ENCODE measurements at places on chromosomes 4 and X. TPM values are rescaled to one million over a fixed set of nuclear protein-coding genes. Genes with fewer than 3 reads are reported as not detected.

DNA sequence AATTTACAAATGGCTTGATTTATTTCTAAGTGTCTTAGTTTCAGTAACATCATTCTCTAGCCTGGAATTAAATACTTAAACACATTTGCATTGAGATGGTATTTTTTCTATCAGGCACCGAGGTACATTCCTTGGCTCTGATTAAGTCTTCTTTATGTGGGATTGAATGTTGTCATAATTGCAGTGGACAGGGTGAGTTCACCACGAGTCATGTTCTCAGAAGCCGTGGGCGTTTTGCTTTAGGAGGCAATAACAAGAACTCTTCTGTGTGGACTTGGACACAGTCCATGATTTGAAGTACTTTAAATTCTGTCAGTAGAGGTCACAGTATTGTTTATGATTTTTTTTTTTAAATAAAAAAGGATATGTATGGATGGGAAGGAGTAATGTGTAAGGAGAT lies 57.1 kb upstream of the EFHC2 start:
- DNase-seq: peak; percentile 59

Gene FOXP3
- total RNA-seq: not detected

Gene ARMCX1
- 24.4 TPM for total RNA-seq

Gene VCX2
- 3.2 TPM for total RNA-seq

GRCh38 chr4:18684932-18685331 lies 663.4 kb upstream of the LCORL start:
- DNase-seq: no peak

DNA sequence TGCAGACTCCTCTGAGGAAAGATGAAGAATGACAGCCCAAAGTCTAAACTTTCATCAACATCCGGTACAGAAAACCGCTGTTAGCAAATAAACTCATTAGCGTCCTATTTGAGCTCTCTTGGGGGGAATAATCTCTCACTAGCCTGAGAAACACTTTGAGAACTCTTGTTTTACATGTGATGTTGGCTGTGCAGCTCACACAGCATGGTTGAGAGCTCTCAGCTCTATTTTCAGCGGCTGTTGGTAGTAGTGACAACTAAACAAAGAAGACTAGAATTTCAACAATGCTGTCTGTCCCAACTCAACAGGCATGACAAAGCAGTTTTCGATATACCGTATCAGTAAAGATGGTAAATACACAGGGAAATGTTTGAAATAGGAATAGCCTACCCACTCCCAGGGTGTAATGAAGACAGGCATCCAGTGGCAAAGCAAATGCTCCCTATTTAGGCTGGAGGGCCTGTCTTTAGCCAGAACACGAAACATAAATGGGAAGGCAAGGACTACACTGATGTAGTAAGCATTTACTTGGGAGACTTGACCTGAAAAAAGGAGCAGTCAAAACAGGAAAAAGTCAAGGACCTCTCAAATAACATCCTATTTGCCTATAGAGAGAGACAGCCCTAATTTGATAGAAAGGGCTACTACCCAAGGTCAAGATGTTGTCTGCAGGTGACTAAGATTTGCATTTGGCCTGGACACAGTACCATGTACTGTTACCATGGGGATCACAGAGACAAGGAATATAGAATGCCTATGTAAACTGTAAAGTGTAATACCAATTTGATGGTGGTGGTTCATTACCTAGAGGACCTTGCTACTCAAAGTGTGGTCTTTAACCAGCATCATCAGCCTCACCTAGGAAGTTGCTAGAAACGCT lies 60.4 kb downstream of the PPEF2 start:
- DNase-seq: no peak

- DNase-seq: no peak
These were observed 49.0 kb upstream of the ZNF157 start for GRCh38 chrX:47321386-47321785.

Gene ZFP92
- not detected for total RNA-seq

GRCh38 chr4:123776267-123776666 lies 379.7 kb downstream of the SPRY1 start:
- DNase-seq: no peak

All from H4 (cell line).